ENCODE measurements at places on chromosomes 5 and 9.

DNA sequence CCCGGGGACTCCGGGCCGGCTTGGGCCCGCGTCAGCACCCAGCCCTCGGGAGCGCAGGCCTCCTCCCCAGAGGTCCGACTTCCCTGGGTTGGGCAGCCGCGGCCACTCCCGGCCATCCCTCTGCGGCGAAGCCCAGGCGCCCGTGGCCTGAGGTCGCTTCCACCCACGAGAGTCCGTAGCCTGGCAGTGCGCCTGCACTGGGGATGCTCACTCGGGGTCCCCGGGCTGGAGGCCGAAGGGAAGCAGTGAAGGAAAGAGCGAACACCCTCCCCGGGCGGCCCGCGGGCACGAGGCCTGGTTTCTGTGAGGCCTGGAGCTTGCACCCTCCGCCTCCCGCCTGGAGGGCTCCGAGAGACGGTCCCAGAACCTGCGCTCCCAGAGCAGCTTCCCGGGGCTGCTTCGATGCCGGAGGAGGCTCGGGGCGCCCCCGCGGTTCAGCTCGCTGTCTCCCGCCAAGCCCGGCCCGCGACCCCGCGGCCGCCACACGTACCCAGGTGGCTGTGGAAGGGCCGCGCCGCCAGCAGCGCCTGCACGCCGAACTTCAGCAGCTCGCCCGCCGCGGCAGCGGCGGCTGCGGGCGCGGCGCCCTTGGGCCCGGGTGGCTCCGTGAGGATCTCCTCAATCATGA lies 607 bp downstream of the BARX1 start:
- no peak for DNase-seq

DNA sequence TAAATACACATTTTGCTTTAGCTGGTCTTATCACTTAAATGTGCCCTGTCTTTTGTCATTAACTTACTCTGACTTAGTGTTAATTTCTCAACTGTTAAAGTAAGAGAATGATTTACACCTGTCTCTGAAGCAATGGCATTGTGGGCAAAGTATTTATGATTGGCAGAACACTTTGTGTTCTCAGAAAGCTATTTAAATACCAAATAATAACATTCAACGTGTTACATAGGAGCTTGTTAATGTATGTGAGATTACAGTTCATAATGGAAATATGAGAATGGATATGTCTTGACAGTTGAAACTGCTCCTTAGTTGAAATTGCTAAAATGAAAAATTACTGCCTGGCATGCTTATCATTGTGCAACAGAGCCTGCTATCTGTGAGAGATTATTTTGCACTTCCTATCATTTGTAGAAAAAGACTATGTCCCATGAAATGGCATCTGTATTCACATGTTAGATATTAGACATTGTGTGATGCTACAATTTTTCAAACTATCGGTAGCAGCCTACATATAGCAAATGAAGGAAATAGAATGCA lies 46.1 kb downstream of the PRR16 start:
- no peak for DNase-seq

DNA sequence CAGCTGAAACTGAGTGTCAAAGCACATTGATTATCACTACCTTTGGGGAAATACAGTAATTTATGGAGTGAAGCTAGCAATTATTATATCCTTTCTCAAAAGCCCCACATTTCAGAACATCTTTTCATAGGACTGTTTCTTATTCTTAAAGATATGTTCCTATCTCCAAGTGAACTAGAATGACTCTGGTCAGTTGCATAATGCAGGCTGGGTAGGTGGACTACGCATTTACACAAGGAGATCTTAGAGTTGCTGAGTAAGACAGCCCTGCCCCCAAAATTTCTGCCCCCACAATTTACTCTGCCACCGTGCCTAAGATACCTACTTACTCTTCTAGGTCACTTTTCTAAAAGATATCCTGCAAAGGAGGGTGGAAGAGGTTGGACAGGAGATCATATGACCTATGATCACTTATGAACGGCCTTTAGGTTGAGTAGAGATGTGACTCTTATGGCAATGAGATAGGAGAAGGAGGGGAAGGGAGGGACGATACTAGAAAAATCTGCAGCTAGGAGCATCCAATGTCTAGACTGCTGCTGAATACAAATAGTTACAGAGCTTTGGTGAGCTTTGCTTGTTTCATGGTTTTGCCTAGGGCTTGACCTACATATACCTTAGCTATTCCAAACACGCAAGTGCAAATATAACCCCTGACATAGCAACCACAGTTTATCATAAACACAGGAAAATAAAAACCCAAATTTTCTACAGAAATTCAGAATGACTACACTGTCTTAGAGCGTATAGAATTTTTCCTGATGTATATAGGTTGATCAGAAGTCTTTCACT lies 121.7 kb downstream of the GLIS3 start:
- no peak for DNase-seq

DNA sequence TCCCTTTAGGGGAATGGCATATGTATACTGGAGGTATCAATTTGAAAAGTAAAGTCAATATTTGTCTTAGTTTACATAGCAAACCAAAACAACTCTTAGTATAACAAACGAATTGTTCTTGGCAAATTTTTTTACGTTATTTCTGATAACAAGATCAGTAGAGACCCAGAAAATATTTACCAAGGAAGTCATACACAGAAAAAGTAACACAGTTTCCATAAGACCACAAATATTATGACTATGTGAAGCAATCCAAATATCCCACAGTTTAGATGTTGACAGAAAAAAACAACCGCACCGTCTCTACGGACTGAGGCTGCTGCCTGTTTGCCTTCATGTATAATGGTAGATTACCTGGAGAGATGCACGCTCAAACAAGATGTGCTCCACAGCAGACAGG lies 46.5 kb upstream of the DAPK1 start:
- DNase-seq: no peak

DNA sequence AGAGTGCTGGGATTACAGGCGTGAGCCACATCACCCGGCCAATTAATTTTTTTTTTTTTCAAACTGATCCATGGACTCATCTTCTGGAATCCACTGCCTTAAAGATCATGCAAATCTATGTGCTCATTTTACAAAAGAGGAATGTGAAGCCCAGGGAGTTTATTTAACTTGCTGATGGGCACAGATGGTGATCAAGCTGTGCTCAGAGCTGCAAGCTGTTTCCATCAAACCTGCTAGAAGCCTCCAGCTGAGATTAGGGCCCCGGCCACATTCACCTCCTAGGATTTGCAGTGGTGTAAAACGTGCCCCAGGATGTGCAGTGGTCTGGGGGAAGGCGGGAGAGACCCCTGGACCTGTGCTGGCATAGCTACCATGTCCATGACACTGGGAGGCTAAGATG lies 56.1 kb upstream of the TUT7 start:
- no peak for DNase-seq

DNA sequence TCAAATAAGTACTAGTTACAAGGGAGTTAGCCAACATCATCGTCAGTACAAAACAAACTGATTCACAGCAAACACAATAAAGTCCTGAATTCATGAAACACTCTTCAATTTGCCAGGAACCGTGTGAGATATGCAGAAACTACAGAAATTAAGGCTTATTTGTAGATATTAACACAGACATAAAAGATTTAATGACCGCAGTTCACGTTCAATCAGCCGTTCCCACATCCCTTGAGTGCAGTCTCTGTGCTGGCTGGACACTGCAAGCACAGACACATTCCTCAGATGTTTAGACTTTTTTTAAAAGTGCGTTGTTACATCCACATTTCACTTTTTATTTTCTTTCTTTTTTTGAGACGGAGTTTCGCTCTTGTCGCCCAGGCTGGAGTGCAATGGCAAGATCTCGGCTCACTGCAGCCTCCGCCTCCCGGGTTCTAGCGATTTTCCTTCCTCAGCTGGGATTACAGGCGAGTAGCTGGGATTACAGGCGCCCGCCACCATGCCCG lies 566 bp upstream of the CEP78 start:
- no peak for DNase-seq

DNA sequence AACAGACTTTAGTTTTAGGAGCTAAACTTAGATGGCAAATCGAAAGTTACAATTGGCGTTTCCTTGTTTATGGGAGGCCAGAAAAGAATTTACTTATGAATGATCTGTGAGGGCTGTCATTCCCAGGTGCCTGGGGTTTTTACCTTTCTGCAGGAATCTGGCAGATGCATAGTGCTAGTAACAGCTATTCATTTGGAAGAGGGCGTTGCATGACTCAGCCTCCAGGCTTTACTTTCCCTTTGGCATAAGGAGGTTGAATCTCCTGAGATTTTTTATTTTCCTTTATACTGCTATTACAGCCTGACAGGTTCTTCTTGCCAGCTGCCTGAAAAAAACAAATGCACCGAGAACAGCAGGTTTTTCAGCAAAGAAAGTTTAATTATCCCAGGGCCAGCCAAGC lies 30.0 kb downstream of the CARD6 start:
- no peak for DNase-seq

DNA sequence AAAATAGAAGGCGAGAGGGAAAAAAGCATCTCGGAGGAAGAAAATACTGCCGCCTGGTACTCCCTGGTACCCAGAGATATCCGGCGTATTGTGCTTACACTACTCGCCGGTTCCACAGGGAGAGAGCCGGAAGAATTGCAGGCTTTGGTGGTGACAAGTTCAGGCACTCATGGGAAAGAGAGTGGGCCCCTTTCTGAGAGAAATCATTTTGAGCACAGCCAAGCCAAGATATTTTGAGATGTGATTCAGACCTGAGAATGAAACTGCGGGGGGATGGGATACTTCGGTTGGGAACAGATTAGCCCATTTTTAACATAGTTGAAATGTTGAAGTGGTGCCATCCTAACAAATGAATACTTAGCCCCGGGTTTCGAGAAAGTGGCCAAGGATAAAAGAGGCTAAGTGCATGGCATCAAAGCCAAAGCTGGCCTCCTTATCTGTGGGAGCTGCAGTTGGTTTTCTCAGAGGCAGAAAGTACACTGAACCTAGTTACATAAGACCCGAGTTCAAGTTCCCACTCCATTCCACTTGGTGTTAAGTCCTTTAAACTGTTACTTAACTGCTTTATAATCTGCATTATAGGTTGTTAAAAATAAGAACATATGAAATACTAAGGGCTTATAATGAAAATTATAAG lies 62.7 kb downstream of the SLC1A3 start:
- DNase-seq: no peak

DNA sequence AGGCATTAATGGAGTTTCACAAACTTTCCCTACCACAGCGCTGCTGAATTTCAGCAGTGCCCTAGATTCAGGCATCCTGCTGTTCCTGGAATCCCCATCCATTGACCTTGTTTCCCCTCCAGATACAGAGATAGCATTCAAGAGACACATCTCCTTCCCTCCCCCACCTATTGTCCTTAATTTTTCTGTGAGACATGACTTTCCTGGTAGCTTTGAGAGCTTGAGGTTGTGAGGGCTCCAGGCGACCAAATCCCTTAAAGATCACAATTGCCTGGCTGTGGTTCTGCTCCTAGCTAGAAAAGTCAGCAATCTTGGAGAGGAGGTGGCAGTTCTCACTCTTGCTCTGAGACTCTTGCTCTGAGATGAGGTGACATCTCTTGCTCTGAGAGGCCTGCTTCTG lies 48.0 kb downstream of the PRR16 start:
- DNase-seq: no peak

- no peak for DNase-seq
Observed at GRCh38 chr5:141001446-141001843, 35.2 kb downstream of the PCDHAC2 start.

DNA sequence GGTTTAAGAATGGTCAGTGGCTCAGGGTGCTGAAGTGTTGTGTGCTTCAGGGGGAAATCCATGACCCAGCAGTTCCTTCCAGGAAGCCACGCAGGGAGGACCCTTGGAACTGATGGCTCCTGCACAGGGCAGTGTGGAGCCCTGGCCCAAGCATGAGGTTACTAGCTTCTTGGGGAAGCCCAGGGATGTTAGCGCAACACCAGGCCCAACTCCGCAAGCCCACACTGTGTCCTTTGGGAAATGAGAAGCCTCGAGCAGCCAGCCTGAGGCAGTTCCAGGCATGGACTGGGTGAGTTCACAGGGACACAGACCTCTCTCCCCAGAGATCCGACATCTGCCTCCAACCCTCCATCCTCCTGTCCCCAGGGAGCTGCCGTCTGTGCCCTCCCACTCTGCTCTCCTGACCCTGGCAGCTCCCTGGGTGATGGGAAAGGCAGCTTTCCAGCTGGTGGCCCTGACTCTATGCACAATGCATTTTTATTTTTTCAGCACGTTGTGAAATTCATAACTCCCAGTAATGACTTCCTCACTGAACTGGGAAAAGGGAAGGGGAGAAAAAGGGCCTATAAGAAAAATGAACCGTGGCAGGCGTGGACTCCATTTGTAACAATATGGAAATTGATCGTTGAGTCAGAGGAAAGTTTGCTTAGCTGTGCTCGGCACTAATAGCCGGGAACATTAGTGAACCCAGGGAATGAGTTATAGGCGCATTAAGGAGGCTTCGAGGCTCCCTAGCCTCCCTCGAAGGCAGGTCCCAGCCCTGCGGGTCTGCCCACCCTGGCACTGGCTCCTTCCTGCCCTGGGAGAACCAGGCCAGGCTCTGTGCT lies 34.1 kb downstream of the LMX1B start:
- DNase-seq: no peak

DNA sequence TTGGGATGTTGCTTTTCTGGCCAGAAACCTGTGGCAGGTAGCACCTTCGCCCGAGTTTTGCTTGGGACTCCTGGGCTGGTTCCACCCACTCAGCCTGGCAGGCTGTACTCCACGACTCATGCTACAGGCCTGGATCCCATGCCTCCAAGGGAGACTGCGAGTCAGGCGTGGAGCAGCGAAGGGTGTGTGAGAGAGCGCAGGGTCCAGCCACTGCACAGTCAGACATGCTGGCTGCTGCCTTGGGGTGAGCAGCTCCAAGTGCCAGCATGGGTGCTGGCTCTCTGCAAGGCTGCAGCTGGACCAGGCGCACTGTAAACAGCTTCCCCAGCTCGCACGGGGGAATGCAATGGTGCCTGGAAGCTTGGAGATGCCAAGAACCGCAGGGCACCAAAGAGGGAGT lies 249.6 kb upstream of the EDIL3 start:
- no peak for DNase-seq

DNA sequence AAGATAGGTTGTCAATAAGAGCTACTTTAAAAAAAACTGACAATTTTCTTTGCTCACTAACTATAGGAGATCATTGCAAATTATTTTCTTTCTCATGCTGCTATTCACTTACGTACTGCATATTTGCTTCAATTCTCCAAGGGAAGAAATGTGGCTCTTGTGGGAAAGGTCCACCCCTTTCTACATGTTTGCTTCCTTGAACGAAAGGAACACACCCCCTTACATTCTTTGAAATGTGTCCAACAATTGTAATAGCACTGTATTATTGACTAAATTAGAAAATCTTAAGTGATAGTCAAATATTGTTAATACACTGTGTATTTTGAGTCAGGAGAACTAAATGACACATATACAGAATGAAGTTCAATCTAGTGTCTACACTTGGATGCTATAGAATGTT lies 5.2 kb downstream of the MEF2C start:
- DNase-seq: no peak

Measured in cortex of kidney (tissue), 1 donor.